ENCODE measurements at places on chromosomes 13 and 19. TPM values are rescaled to one million over a fixed set of nuclear protein-coding genes. Genes with fewer than 3 reads are reported as not detected.

- H3K27ac ChIP-seq, result peak overlapping the region; percentile 28
- DNase-seq, result no peak
- H3K4me3 ChIP-seq, result peak overlapping the region; percentile 44
- H3K27me3 ChIP-seq, result no peaks in the 10 kb centered on the region
- no peaks in the 10 kb centered on the region for H3K4me1 ChIP-seq
Measured at GRCh38 chr19:18939922-18940768, 872 bp downstream of the HOMER3 start.

GRCh38 chr13:32594157-32594738, 8.0 kb downstream of the PDS5B start:
- no peak overlapping the region for H3K4me3 ChIP-seq
- H3K27me3 ChIP-seq, result no peaks in the 10 kb centered on the region
- H3K27ac ChIP-seq, result no peak overlapping the region
- no peaks in the 10 kb centered on the region for H3K36me3 ChIP-seq

DNA sequence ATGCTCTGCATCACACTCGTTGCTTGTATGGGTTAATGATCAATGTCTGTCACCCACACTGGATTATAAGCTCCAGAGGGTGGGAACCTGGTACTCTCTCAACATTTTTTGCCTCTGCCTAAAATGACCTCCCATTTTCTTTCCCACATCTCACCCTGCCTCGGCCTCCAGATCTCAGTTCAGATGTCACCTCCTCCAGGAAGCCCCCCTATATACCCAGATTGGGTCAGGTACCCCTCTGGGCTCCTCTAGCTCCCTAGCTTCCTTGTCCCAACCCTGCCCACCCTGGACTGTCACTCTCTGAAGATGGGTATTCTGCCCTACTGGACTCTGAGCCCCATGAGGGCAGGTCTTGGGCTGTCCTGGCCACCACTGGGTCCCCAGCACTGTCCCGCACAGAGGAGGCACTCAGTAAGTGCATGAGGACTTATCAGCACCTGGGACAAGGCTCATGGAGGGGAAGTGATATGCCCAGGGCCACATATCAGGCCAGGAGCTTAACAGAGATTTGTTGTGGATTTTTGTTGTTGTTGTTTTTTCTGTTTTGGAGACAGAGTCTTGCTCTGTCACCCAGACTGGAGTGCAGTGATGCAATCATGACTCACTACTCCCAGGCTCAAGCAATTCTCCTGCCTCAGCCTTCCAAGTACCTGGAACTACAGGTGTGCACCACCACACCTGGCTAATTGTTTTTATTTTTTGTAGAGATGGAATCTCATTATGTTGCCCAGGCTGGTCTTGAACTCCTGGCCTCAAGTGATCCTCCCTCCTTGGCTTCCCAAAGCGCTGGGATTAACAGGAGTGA, 23.8 kb downstream of the PRKD2 start:
- H3K4me3 ChIP-seq, result no peak overlapping the region
- H3K4me1 ChIP-seq, result no peaks in the 10 kb centered on the region
- no peaks in the 10 kb centered on the region for H3K27me3 ChIP-seq
- DNase-seq, result no peak
- H3K36me3 ChIP-seq, result peaks cover 61% of the 10 kb centered on the region
- no peak overlapping the region for H3K27ac ChIP-seq

- H3K36me3 ChIP-seq, result no peaks in the 10 kb centered on the region
- H3K27me3 ChIP-seq, result no peaks in the 10 kb centered on the region
- no peaks in the 10 kb centered on the region for H3K4me1 ChIP-seq
- DNase-seq, result no peak
- no peak overlapping the region for H3K4me3 ChIP-seq
- no peak overlapping the region for H3K27ac ChIP-seq
Measured at GRCh38 chr19:29819986-29820385, 8.2 kb downstream of the CCNE1 start.

GRCh38 chr19:1854542-1855039, 6.3 kb upstream of the REXO1 start:
- H3K27ac ChIP-seq, result peak overlapping the region; percentile 40
- peak; percentile 59 for DNase-seq
- no peaks in the 10 kb centered on the region for H3K27me3 ChIP-seq
- H3K4me3 ChIP-seq, result no peak overlapping the region
- H3K4me1 ChIP-seq, result peaks cover 43% of the 10 kb centered on the region

GRCh38 chr19:41031916-41032315, 40.8 kb downstream of the CYP2B6 start:
- no peak overlapping the region for H3K4me3 ChIP-seq
- no peaks in the 10 kb centered on the region for H3K27me3 ChIP-seq
- no peaks in the 10 kb centered on the region for H3K36me3 ChIP-seq
- DNase-seq, result no peak

- no peak for DNase-seq
- no peaks in the 10 kb centered on the region for H3K4me1 ChIP-seq
Measured at GRCh38 chr19:32475141-32476031, 69.8 kb downstream of the DPY19L3 start.

DNA sequence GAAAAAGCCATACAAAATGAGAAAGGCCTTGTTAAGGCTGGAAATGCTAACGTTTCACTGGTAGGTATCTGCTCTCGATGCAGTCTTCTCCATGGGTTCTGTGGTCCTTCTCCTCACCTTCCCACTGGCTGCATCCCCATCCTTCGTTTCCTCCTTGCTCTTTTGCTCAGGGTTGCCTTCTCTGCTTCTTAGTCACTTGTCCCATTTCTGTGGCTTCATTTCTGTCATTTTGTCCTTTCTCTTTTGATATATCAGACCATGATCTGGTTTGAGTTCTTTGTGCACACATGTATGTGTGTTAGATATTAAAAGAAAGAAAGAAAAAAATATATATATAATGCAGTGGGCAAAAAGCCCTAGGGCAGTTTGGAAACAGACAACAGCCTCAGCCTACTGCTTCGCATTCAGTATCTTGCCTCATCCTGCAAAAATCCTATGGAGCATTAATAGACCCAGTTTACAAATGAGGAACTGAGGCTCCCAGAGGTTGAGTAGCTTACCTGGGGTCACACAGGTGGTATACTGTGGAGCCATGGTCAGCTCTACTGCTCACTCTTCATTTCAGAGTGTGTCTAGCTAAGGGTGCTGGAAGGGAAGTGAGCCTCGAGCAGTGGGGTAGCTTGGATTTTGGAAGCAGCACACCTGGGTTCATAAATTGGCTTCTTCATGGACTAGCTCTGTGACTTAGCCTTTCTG, 57.6 kb upstream of the MEDAG start:
- no peaks in the 10 kb centered on the region for H3K4me1 ChIP-seq
- H3K27me3 ChIP-seq, result no peaks in the 10 kb centered on the region
- no peak overlapping the region for H3K4me3 ChIP-seq

- H3K4me3 ChIP-seq, result no peak overlapping the region
- H3K4me1 ChIP-seq, result peaks cover 20% of the 10 kb centered on the region
- H3K27me3 ChIP-seq, result no peaks in the 10 kb centered on the region
- DNase-seq, result peak; percentile 92
- no peaks in the 10 kb centered on the region for H3K36me3 ChIP-seq
- peak overlapping the region; percentile 96 for H3K27ac ChIP-seq
Measured at GRCh38 chr19:38759590-38760003, 13.7 kb downstream of the LGALS7 start.

DNA sequence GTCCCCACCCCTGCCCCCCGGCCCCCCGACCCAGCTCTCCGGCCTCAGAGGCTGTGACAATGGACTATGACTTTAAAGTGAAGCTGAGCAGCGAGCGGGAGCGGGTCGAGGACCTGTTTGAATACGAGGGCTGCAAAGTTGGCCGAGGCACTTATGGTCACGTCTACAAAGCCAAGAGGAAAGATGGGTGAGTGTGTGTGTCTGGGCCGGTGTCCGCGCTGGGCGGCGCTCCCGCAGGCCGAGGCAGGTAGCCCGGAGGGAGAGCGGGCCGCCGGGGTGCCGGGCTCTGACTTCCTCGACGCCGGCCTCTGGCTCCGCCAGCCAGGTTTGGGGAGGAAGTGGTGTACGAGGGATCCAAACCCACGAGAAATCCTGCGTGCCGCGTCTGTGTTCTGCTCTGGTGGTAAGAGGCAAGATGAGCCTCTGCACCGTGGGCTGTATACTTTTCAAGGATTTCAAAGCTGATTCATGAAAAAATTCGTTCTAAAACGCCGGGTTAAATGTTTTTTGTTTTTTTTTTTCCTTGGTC, 718 bp downstream of the CDK8 start:
- peak; percentile 70 for DNase-seq
- H3K36me3 ChIP-seq, result no peaks in the 10 kb centered on the region
- H3K27ac ChIP-seq, result peak overlapping the region; percentile 96
- H3K4me1 ChIP-seq, result no peaks in the 10 kb centered on the region
- H3K27me3 ChIP-seq, result no peaks in the 10 kb centered on the region
- peak overlapping the region; percentile 90 for H3K4me3 ChIP-seq

GRCh38 chr13:32254916-32255723, 60.0 kb downstream of the ZAR1L start:
- peak overlapping the region; percentile 87 for H3K27ac ChIP-seq
- peaks cover 11% of the 10 kb centered on the region for H3K4me1 ChIP-seq
- no peaks in the 10 kb centered on the region for H3K36me3 ChIP-seq
- DNase-seq, result no peak

DNA sequence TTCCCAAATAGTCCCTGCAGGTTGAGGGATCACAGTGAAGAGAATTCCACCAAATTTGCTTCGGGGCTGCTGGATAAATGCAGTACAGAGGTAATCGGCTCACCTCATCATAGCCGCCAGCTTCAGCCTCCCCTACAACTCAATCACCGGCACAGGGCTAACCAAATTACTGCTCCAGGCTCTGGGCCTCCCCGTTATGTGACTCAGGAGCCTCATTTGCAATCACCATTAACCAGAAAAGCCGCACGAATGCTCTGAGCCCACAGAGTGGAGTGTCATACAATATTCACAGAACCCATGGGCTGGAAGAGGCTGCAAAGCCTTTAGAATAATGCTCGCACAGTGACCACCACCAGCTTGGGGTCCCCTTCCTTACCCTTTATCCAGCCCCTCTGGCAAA, 4.9 kb downstream of the SIAH3 start:
- H3K27me3 ChIP-seq, result peaks cover 9% of the 10 kb centered on the region
- H3K27ac ChIP-seq, result no peak overlapping the region
- no peaks in the 10 kb centered on the region for H3K36me3 ChIP-seq

DNA sequence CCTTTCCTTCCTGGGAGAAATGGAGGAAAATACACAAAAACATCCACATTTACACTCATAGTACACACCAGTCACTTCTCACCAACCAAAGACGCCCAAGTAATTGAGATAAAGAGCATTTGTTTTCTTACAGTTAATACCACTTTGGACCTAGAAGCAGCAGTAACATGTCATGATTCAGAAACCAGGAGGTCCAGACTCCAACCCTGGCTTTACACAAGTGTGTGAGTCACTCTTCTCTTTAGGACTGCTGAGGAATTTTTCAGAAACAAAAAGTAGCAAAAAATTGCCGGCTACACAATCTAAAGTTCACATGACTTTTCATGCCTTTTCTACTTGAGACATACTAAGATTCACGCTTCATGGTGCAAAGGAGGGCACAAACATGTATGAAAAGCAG, 42.1 kb downstream of the TUBGCP3 start:
- DNase-seq, result no peak
- peaks cover 36% of the 10 kb centered on the region for H3K36me3 ChIP-seq
- H3K27ac ChIP-seq, result no peak overlapping the region
- H3K4me1 ChIP-seq, result no peaks in the 10 kb centered on the region

- H3K4me3 ChIP-seq, result no peak overlapping the region
- H3K4me1 ChIP-seq, result no peaks in the 10 kb centered on the region
- H3K36me3 ChIP-seq, result peaks cover 4% of the 10 kb centered on the region
- DNase-seq, result no peak
- H3K27me3 ChIP-seq, result no peaks in the 10 kb centered on the region
Measured at GRCh38 chr19:44131955-44132354, 9.4 kb upstream of the ZNF234 start.

DNA sequence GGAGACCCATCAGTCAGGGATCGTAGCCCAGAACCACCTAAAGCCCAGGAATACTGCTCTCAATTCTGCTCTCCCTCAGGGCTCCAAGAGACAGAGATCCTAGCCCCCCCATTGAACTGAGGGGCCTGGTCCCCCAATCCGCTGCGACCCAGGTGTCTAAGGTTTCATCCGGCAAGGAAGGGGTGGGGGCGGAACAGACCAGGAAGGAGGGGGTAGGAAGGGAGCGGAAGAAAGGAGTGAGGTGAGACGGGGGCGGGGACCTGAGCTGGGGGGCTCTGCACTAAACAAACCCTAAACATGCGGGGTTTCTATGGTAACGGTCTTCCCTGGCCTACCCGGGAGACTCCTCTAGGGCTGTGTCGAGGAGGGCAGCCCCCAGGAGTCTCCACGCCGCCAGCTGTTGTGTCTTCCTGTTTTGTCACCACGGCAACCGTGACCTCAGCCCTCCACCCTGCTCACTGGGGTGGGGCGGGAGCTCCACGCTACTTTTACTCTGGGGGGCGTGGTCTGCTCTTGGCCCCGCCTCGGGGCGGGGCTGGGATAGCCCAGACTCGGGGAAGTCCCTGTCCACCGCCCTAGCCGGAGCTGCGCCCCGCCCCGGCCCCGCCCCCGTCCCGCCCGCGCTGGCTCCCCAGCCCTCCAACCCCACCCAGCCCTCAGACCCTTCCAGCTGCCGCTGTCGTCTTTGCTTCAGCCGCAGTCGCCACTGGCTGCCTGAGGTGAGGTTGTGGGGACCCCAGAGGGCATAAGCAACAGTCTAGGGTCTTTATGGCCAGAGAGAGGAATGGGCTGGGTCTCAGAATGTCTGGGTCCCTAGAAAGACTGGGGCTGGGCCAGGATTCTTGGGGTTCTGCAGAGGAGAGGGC, at the start of gene MYADM:
TSS of gene MYADM (plus strand) at position 659 of the 866 bp plus-strand sequence. CDS start 5,647 bp downstream, outside the sequence.
- H3K27me3 ChIP-seq, result no peaks in the 10 kb centered on the region
- H3K27ac ChIP-seq, result peak within 1 kb of the TSS; percentile 88
- H3K4me3 ChIP-seq, result peak within 1 kb of the TSS; percentile 57

GRCh38 chr13:73591861-73592260, 533.1 kb downstream of the KLF5 start:
- H3K4me3 ChIP-seq, result no peak overlapping the region
- no peak for DNase-seq
- no peaks in the 10 kb centered on the region for H3K4me1 ChIP-seq
- H3K27ac ChIP-seq, result no peak overlapping the region

DNA sequence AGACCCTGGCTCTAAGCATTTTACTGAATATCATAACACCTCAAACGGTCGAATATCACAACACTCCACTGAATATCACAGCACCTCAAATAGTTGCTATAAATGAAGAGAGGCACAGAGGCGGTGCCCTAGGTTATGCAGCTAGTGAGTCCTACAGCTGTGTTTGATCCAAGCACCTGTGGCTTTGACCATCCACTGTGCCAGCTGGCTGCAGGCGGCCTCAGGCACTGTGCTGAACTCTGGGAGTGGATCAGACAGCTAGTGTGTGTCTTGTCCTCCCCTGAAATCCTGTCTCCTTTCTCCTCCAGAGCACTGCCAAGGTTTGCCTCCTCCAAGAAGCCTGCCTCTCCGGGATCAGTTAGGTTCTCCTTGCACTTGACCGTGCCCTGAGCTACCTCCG, 7.3 kb downstream of the NOSIP start:
- no peaks in the 10 kb centered on the region for H3K36me3 ChIP-seq
- DNase-seq, result no peak
- peaks cover 13% of the 10 kb centered on the region for H3K4me1 ChIP-seq
- no peak overlapping the region for H3K27ac ChIP-seq

POU2F2 gene
- 0.50 TPM for total RNA-seq

KIR3DL2 gene
- total RNA-seq, result not detected

MISP gene
- not detected for total RNA-seq

MEF2B gene
- not detected for total RNA-seq

CEACAM7 gene
- total RNA-seq, result not detected

MKNK2 gene
- 113 TPM for total RNA-seq

ZNF541 gene
- 0.12 TPM for total RNA-seq

KIR3DL1 gene
- not detected for total RNA-seq

KLK11 gene
- not detected for total RNA-seq

VASP gene
- 36.3 TPM for total RNA-seq

ZNF799 gene
- 2.8 TPM for total RNA-seq

MBD3L3 gene
- total RNA-seq, result not detected

Data from right lobe of liver (tissue), 6 donors.